ENCODE measurements at places on chromosomes 6 and 20. TPM values are rescaled to one million over a fixed set of nuclear protein-coding genes. Genes with fewer than 3 reads are reported as not detected.

Gene MCCD1
- not detected for total RNA-seq

Gene KCNG1
- 0.87 TPM for total RNA-seq

Gene CGAS
- 11.6 TPM for total RNA-seq

Gene TFAP2A
- not detected for total RNA-seq

Gene KCNQ2
- total RNA-seq = not detected

Gene RFX6
- not detected for total RNA-seq

Data from mammary microvascular endothelial cell (primary cell).